ENCODE measurements at places on chromosomes 12 and 14.

- no peak for DNase-seq
Observed at GRCh38 chr14:30869551-30870155, 4.7 kb upstream of the COCH start.

- DNase-seq, result no peak
Observed at GRCh38 chr14:91708795-91709194, 23.1 kb downstream of the CATSPERB start.

DNA sequence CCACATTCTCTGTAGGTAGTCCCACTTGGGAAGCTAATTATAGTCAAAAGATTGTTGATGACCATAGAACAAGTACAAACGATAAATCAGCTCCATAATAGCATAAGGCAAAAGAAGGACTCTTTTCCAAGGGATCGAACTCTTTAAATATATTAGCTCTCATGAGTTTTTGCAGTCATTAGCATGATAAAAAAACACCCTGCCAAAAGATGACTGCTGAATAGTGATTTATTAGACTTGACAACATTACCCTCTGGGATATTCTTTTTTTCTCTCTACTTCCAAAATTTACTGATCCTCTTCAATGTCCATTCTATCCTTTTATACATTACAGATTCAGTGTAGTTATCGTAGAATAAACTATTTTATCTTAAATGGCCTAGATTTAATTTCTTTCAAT, 14.2 kb downstream of the EPYC start:
- DNase-seq, result no peak

DNA sequence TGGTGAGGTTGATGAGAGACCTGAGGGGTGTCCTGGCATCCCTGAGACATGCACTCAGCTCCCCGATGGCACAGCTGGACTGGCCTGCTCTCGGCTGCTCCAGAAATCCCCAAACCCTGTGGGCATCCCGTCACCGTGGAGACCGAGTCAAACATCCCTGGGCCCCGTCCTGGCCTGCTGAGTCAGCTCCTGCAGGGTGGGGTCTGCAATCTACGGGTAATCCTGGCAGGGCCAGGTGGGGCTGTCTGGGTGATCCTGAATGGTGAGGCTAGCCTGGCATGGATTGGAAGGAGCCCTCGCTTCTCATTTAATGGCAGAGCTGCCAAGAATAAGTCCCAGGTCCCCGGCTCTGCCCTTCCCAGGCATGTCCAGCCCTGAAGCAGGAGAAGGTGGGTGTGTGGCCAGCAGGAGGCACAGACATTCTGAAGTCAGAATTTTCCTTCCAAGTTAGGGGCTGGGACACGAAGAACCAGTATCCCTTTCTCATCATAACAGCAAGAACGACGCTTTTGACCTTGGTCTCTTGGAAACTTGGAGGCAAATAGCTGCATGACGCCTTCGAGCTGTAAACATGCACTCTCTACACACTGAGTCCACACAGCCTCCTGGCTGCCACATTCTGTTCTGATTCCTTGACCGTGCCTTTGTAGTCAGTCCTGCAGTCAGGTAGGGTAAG, 17.7 kb upstream of the SERPINA4 start:
- no peak for DNase-seq

DNA sequence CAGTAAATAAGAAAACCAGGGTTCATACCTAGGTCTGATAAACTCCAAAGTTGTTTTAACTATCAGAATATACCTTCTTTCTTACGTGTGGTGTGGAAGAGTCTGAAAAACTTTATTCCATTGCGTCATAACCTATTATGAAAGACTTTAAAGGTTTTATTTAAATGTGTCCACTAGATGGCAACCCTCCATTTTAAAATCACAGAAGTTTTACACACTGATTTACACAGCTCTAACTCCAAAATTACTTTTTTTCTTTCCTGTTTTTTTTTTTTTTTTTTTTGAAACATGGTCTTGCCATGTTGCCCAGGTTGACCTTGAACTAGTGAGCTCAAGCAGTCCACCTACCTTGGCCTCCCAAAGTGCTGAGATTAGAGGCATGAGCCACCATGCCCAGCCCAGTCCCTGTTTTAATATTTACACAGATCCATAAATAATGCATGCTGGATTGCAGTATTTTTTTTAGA, 17.3 kb upstream of the TMPRSS12 start:
- no peak for DNase-seq

DNA sequence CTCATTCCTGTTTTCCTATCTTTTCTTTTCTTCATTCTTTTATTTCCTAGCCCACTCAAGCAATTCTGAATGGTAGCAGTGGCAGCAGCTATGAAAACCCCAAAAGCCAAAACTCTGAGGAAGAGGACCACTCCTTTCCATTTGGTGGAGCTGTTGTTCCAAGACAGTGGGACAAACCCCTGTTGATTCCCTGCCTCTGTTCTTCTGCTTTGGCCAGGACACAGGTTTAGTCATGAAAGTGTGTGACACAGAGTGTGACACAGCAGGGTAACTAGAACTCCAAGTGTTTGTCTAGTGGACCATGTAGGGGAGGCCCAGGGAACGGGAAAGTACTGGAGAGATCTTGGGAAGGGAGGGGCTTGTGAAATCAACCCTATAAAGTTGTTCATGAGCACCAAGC, 71.1 kb downstream of the PTCSC3 start:
- no peak for DNase-seq

DNA sequence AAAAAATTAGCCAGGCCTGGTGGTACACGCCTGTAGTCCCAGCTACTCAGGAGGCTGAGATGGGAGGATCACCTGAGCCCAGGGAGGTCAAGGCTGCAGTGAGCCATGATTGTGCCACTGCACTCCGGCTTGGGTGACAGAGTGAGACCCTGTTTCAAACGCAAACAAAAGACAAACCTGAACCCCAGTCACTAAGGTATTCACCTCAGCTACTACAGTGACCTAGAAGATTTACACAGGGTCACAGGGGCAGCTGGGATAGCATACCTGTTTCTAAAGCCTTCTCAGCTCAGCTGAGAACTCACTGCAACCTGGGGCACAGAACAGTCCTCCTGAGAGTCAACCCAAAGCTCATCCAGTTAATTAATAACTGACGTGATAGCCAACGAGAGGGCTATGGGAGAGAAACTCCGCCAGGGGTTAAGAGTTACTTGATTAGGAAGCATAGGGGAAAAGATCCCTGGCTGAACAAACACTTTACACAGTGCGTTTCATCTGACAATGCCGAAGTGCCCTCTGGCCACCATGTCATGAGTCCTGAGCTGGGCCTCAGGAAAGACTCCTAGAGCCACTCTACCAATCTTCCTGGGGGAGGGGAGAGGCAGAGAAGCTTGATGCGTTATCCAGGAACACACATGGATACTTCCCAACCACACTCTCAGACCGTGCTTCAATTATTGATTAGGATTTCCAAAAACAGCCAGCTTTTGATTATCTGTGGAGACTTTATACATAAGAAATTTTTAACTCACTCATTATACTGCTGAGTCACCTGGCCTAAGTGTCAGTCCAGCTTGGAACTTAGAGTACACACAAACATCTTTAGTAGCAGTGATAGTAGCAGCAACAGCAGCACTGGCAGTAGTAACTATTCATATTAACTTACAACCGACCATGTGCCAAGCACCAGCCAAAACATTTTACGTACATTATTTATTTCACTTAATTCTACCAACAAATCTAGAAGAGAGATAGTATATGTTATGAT, 48.2 kb downstream of the FOXN3 start:
- no peak for DNase-seq

GRCh38 chr14:68146818-68147217, 327.2 kb downstream of the RAD51B start:
- no peak for DNase-seq

GRCh38 chr12:74646831-74647230, 109.2 kb downstream of the ATXN7L3B start:
- no peak for DNase-seq
